ENCODE measurements at places on chromosomes 5 and 9.

DNA sequence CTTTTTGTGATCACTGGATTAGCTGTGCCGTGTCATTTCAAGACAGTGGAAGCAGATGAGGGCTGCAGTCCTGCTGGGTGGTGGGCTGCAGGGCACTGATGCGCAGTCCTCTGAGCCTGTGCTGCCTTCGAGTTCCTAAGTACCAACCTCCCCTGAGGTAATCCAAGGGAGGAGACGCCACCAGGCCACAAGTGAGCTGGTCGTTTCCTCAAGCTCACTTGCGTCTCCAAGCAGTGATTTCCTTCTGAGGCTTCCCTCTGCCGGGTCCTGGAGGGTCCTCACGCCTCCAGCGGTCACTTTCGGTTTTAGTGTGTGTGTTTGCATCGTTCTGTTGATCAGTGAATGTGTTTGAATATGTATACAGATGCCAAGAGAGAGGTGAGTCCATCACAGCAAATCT, 115.7 kb downstream of the TRIO start:
- DNase-seq = no peak

- no peak for DNase-seq
Measured at GRCh38 chr9:133822430-133823065, 84.4 kb upstream of the SARDH start.

- no peak for DNase-seq
Measured at GRCh38 chr5:3844266-3844665, 248.6 kb downstream of the IRX1 start.

GRCh38 chr5:6504677-6505415, 56.2 kb downstream of the UBE2QL1 start:
- no peak for DNase-seq

GRCh38 chr9:111728617-111729366, 65.9 kb downstream of the SHOC1 start:
- no peak for DNase-seq

GRCh38 chr9:93045521-93045920, 13.0 kb upstream of the SUSD3 start:
- DNase-seq = no peak

GRCh38 chr5:96687812-96688453, 25.8 kb downstream of the CAST start:
- no peak for DNase-seq

- DNase-seq = no peak
Measured at GRCh38 chr5:147482706-147483180, 27.1 kb downstream of the DPYSL3 start.

DNA sequence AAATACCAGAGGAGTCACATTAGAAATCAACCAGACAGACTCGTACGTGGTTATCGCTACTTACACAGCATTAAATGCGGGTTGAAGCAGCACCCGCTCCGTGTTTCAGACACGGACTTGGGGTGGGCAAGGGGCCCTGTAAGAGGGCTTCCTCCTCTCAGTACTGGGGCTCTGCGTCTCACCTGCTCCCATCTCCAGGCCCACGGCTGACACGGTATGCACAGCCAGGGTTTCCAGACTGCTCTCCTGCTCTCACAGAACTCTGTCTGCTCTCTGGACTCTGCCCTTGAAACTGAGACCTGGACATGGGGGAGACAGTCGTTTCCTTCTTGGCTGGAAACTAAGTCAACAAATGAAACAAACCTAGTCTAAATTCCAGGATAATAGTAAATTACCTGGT, 24.7 kb upstream of the RASGEF1C start:
- no peak for DNase-seq

DNA sequence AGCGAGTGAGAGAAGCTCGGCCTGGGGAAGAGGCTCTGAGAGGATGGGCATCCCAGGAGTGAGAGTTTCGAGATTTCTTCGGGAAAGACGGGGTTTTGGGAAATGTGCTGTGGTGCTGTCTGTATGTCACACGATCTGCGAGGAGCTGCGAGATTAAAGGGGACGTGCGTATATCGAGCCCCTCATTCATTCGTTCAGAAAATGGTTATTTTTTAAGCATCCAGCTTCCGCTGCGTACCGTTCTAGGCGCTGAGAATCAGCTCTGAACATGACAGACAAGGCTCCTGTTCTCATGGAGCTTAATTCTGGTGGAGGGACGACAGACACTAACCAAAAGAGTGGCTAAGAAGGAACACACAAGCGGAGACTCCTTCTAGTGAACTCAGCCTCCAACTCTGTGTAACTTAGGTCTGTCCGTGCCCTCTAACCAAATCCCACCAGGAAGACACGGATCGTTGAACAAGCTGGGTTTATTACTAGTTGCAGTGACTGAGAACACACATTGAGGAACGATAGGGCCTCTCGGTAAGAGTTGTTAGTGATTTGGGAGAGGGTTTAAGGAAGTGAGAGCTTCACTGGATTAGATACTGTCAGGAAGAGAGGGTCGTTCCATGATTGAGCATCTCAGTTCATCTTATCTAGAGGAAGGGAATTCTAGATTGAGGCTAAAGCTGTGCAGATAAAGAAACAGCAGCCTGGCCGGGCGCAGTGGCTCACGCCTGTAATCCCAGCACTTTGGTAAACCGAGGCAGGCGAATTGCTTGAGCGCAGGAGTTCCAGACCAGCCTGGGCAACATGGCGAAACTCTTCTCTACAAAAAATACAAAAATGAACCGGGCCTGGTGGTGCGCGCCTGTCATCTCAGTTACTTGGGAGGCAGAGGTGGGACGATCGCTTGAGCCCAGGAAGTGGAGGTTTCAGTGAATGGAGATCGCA, 1.0 kb upstream of the FBXW11 start:
- DNase-seq = no peak

GRCh38 chr9:95215336-95215898, 102.1 kb downstream of the FANCC start:
- no peak for DNase-seq

DNA sequence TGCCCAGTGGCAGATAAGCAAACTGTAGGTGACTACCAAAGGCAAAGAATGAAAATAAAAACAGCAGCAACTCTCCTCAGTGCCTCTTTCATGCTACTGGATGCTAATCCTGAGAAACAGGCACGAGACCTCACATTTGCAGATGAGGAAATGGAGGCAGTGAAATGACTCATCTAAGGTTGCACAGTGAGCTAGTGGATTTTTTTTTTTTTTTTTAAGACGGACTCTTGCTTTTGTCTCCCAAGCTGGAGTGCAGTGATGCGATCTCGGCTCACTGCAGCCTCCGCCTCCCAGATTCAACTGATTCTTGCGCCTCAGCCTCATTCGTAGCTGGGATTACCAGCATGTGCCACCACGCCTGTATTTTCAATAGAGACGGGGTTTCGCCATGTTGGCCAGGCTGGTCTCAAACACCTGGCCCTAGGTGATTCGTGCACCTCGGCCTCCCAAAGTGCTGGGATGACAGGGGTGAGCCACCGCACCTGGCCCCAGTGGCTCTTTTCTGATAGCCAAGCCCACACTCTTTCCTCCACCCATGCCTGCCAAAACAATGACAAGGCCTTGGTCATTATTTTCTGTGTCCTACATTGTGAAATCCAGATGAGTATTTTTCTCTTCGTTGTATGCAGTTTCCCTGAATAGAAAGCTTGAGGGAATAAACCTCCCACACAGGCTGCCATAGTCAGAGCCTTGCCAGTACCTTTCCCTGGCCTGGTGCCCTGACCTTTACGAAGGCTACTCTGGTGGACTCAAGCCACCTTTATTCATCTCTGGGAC, 19.2 kb downstream of the DOCK2 start:
- no peak for DNase-seq

DNA sequence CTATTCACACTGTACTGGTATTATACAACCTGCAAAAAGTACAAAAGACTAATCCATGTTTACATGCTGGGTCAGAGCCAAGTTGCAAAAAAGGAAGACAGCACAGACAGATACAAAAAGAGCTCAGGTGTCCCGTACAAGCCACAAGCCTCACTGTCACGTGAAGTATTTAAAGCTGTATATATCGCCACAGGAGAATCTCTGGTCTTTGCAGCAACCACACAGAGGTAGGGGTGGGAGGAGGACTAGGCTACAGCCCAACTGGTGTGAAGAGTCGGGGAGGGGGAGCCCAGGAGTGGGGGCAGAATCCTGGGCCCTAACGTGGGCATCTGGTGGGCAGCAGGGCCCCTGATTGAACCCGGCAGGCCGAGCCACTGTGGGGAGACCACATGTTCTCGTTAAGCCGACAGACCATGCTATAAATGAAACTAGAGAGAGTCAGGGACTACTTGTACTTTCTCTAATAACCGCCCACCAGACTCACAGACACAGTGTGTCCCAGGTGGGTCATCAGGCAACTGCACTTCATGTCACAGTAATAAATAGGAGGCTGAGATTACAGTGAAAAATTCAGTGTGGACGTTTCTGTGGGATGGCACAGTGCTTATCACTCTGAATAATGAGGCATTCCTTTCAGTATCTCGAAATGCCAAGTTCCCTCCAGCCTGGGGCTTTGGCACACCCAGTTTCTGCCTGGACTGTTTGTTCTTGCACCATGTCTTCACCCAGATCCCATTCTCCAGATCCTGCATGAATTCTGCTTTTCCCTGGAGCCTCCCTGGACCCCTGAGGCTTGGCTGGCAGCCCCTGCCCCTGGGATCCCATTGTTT, 79.3 kb upstream of the SH3PXD2B start:
- DNase-seq = no peak

DNA sequence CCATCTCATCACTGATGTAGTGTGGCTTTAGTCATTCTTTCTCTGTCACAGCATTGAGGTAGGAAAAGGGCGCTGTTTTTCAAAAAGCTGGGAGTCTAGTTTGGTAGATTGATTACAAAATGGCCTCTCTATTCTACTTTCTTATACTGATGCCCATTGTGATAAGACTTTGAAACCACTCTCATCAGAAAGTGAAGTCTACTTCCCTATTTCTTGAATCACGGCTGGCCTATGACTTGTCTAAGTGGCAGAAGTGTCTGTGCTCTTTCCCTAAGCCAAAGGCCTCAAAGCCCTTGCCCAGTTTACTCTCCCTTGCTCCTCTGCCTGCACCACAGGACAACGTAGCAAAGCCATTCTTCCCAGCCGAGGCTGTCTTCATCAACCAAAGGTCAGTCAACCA, 83.0 kb upstream of the IL33 start:
- DNase-seq = no peak

- DNase-seq = no peak
Measured at GRCh38 chr5:168658394-168658793, 79.2 kb upstream of the PANK3 start.

GRCh38 chr5:125877248-125877647, 546.0 kb upstream of the GRAMD2B start:
- no peak for DNase-seq

GRCh38 chr5:60223342-60223741, 329.8 kb upstream of the PDE4D start:
- DNase-seq = no peak

DNA sequence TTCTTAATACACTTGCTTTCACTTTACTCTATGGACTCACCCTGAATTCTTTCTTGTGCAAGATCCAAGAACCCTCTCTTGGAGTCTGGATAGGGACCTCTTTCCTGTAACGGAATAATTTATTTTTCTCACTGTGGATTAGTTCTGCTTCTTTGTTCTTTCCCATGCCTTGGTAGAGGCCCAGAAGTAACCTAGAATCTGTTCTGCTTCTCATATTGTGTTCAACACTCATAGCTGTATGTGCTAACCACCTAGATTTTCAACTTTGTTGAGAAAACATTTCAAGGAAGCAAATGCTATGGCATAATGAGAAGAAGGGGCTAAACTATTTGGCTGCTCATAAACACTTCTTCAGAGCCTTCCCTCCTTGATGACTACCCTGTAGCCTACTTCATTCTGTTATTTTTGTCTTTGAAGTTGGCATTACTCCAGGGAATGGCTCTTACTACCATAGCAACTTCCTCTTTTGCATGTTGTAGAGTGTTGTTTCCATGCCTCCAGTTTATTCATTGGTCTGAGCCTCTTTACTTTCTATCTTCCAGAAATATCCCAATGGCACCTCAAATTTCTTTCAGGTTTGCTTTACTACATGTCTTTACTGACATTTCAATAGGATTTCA, 74.3 kb downstream of the KIAA0825 start:
- no peak for DNase-seq

DNA sequence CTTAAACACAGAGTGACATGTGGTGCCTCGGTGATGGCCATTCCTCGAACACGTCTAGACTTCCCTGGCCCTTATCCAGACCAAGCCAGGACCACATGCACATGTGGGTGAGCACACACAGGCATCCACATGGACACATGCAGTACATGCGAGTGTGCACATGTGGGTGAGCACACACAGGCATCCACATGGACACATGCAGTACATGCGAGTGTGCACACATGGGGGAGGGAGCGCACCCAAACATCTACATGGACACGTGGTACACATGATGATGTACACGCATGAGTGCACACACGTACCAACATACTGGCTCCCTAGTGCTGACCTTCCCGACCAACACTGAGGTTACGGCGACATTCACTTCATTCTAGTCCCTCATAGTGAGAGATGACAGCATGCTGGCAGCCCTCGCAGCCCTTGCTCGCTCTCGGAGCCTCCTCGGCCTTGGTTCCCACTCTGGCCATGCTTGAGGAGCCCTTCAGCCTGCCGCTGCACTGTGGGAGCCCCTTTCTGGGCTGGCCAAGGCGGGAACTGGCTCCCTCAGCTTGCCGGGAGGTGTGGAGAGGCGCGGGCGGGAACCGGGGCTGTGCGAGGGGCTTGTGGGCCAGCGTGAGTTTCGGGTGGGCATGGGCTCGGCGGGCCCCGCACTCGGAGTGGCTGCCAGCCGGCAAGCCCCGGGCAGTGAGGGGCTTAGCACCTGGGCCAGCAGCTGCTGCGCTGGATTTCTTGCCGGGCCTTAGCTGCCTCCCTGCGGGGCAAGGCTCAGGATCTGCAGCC, 186.8 kb downstream of the HSPA4 start:
- DNase-seq = no peak

DNA sequence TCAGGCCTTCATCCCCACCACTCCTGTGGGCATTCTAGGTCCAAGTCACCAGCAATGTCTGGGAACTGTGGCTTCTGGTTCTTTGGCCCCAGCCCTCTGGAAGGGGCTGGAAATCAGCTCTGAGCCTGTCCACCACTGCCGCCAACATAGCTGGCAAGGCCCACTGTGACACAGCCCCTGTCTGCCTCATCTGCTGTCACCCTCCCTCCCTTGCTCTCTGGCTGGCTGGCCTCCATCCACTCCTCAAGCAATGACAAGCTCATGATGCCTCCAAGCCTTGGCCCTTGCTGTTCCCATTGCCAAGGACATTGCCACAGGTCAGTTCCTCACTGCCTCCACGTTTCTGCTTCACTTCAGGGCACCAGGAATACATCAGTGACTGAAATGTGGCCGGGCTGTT, 93.7 kb downstream of the LHX2 start:
- DNase-seq = no peak

DNA sequence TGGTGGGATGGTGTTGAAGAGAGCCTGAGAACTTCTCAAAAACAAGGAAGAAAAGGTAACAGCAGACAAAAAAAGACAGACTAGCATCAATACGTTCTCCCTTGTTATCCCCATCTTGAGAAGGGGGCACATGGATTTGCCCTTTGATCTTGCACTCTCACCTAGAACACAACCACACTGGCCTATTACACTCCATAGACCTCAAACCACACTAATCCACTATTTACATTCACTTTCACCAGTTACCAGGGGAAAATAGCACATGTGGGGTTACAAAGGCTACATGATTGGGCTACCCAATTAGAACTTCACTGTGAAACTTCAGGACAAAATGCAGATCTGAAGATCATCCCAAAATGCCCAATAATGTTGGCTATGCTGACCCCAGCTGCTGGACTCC, 72.6 kb upstream of the SELENOP start:
- DNase-seq = no peak

- no peak for DNase-seq
Measured at GRCh38 chr5:72624641-72625236, 117.5 kb upstream of the ZNF366 start.

- no peak for DNase-seq
Measured at GRCh38 chr9:130320723-130321481, 55.3 kb downstream of the HMCN2 start.

All from stimulated activated CD8-positive, alpha-beta memory T cell treated with anti-CD3 and anti-CD28 coated beads, Interleukin-4, amount 100 ng/mL, for 1 hour (primary cell).